NCI-H774 (cell line): ENCODE measurements at places on chromosomes 3 and 15.

DNA sequence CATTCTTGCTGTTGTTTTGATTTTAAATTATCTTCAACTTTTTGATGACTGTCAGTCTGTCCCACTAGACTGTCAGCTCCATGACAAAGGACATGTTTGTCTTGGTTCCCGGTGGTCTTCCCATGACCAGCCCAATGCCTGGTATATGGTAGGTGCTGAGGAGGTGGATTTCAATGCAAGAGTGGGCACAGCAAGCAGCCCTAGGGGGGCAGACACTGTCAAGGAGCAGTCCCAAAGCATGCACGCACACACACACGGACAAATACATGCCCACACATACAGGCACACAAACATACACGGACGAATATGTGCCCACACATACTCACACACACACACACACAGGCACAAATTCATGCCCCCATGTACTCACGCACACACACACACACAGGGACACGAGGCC is 12.0 kb downstream of the KLF15 start:
- no peak for DNase-seq

GRCh38 chr3:168973897-168974296 is 689.6 kb downstream of the MECOM start:
- DNase-seq: no peak

- no peak for DNase-seq
Measured at GRCh38 chr15:98599909-98600691, 48.2 kb upstream of the IGF1R start.

GRCh38 chr15:80893777-80894176 is 95.8 kb downstream of the MESD start:
- no peak for DNase-seq

DNA sequence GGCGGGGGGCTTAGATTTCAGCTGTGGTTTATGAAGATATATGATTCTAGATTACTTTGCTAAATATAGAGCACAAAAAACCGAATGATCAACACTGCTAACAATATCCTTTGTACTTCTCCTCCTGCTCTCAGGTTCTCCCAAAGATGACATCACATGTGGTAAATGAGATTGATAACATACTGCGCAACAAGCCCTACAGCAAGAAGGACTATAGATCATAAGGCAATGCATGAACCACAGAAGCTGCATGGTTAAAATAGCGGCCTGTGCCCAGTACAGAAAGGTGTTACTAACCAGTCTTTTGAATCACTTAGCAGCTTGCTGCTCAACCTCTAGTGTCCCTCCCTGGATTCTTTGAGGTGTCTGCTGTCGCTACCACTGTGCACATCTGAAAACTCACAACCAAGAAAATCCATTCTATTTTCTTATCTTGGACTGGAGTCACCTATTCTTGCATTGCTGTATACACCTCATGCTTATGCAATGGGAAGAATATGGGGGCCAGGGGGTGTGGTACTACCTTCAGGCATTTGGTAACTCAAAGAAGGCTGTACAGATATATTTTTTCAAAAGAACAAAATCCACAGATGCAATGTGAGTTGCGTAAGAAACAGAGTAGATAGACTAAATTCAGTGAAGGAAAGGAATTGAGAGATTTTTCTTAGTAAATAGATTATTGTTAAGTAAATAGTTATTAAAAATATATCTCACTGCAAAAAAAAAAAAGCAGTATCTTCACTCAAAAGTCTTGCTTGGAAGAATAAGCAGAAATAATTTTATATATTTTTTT is 18.2 kb downstream of the SSR3 start:
- DNase-seq: no peak

- no peak for DNase-seq
Measured at GRCh38 chr3:16322189-16322588, 57.2 kb downstream of the OXNAD1 start.

GRCh38 chr3:134145183-134145582 is 105.5 kb downstream of the RYK start:
- DNase-seq: no peak

DNA sequence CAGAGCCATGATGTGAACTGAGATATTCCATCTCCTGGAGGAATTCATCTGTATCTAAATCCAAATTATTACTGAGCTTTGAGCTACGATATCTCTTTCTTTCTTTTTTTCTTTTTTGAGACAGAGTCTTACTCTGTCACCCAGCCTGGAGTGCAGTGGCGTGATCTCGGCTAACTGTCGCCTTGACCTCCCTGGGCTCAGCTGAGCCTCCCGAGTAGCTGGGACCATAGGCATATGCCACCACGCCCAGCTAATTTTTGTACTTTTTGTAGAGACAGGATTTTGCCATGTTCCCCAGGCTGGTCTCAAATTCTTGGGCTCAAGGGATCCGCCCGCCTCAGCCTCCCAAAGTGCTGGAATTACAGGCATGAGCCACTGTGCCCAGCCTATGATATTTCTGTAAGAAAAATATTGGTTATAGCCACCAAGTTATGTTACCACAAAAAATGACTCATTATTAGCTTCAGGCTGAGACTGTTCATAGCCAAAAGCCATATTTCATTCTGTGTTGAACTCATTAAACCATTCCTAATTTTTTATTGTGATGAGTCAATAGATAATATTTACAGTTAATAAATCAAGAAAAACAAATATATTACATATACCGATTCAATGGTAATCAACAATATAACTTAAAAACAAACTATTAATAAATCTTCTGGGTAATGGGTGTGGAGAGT is 27.1 kb upstream of the SLC30A4 start:
- no peak for DNase-seq

- no peak for DNase-seq
Measured at GRCh38 chr3:56833022-56833421, 31.3 kb upstream of the ARHGEF3 start.

DNA sequence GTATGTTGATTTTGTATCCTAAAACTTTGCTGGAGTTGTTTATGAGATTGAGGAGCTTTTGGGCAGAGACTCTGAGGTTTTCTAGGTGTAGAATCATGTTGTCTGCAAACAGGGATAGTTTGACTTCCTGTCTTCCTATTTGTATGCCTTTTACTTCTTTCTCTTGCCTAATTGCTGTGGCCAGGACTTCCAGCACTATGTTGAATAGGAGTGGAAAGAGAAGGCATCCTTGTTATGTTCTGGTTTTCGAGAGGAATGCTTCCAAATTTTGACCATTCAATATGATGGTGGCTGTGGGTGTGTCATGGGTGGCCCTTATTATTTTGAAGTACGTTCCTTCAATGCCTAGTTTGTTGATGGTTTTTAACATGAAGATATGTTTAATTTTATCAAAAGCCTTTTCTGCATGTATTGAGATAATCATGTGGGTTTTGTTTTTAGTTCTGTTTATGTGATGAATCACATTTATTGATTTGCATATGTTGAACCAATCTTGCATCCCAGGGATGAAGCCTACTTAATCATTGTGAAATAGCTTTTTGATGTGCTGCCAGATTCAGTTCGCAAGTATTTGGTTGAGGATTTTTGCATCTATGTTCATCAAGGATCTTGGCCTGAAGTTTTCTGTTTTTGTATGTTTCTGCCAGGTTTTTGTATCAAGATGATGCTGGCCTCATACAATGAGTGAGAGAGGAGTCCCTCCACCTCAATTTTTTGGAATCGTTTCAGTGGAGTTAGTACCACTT is 188.1 kb downstream of the MINAR1 start:
- DNase-seq: no peak

GRCh38 chr15:87917480-87917879 is 339.1 kb downstream of the NTRK3 start:
- no peak for DNase-seq
